PC-9 (cell line): ENCODE measurements at places on chromosomes 12 and 14. TPM values are rescaled to one million over a fixed set of nuclear protein-coding genes. Genes with fewer than 3 reads are reported as not detected.

SLC6A15 gene
- total RNA-seq: not detected in 2 replicates

- peak overlapping the region; percentile 64 for H3K27ac ChIP-seq
- no peaks in the 10 kb centered on the region for H3K27me3 ChIP-seq
- DNase-seq: peak; percentile 43
- peaks cover 12% of the 10 kb centered on the region; the same call in 1 of the 2 replicates for H3K36me3 ChIP-seq
- H3K4me3 ChIP-seq: peak overlapping the region; percentile 84
- H3K4me1 ChIP-seq: peaks cover 30% of the 10 kb centered on the region
These were observed 735 bp upstream of the MAPKAPK5 start for GRCh38 chr12:111841236-111841749.

- no peaks in the 10 kb centered on the region for H3K36me3 ChIP-seq
- H3K4me1 ChIP-seq: peaks cover 35% of the 10 kb centered on the region
These were observed 187.4 kb upstream of the PRMT8 start for GRCh38 chr12:3303410-3304136.

DNA sequence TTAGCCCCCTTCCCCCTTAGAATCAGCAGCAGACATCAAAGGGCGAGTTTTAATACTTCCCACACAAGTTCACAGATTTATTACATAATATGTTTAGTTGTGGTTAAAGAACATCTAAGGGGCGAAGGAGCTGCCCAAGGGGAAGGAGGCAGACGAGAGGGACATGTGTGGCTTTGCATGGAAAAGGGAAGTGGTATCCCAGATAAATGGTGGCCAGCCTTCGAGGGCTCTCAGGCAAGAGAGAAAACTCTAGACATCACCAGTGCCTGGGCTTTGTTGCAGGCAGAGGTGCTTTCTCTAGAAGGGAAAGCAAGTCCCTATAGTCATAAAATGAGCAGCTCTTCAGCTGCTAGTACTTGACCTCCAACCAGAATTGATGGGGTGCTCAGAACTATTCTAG is 121.2 kb downstream of the CACNA1C start:
- H3K27me3 ChIP-seq: peaks cover 97% of the 10 kb centered on the region
- no peak overlapping the region for H3K27ac ChIP-seq
- no peaks in the 10 kb centered on the region for H3K4me1 ChIP-seq

DNA sequence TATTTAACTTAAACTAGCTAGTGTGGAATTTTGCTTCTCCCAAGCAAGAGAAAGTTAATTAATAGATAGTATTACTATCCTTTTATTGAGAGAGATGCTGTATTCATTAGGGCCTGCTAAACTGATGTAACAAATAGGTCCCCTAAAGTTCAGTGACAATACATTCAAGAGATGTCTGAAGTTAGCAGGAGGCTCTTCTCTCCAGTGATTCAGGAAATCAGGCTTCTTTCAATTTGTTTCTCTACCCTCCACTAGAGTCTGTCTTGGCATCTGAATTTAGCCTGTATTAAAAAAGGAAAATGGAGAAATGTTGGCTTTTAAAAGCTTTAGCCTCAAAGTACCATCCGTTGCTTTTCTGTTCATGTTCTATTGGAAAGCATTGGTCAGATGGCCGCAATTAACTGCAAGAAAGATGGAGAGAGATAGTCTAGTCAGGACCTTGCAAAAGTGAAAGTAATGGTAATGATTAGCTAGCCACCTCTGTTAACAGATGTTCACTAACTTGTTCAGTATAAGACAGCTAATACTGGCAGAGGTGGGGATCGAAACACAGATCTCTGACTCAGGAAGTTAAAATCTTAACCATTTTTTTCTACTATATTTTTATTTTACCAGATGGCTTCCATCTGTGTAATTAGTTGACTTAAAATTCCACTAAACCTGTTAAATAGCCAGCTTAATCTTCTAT is 786.8 kb downstream of the TMTC2 start:
- H3K27ac ChIP-seq: no peak overlapping the region
- H3K4me1 ChIP-seq: no peaks in the 10 kb centered on the region
- no peaks in the 10 kb centered on the region for H3K27me3 ChIP-seq
- no peak for DNase-seq
- H3K4me3 ChIP-seq: no peak overlapping the region

CMA1 gene
- total RNA-seq: not detected in 2 replicates

DNA sequence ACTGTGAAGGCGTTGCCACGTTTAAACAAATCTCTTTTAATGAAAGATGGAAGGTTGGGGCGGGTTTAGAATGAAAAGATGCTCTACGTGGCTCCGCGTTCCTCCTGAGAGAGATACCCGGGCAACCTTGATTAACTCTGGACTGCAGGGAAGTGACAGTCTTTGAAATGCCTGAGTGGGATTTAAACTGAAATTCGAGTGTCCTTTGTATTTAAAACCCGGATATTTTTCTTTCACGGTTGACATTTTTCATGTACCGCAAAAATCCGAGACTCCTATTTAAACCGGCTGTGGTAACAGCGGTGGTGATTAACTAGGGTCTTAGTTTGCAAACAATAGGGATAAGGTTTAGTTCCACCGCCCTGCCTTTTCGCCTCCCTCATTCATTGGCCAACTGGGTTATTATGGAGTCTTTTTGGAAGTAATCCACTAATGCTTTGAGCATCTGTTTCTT is 707 bp downstream of the G2E3 start:
- no peaks in the 10 kb centered on the region for H3K27me3 ChIP-seq
- H3K27ac ChIP-seq: peak overlapping the region; percentile 58
- DNase-seq: no peak
- peaks cover 15% of the 10 kb centered on the region for H3K4me1 ChIP-seq
- peak overlapping the region; percentile 99 for H3K4me3 ChIP-seq

DNA sequence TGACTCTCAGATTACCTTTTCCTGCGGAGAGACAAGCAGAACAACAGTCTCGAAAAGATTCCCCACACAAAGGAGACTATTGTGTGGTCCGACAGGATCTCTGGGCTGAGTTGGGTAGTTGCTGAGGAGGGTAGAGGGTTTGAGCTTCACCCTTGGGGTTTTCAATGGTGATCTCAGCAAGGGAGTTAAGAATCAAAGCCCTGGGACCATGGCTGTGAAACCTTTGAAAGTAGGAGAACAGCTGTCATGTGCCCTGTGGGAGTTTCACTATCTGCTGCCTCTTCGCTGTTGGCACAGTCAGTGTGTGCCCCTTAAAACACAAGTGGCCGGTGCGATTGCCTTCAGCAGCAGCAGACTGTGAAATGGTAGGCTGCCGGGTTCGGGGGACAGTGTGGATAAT is 14.2 kb upstream of the PLEK2 start:
- DNase-seq: no peak
- H3K27ac ChIP-seq: no peak overlapping the region
- peaks cover 29% of the 10 kb centered on the region for H3K4me1 ChIP-seq
- H3K27me3 ChIP-seq: no peaks in the 10 kb centered on the region

CABP1 gene
- total RNA-seq: not detected in 2 replicates

SLC25A21 gene
- total RNA-seq: 0.38 and 3.2 TPM in 2 replicates

DNA sequence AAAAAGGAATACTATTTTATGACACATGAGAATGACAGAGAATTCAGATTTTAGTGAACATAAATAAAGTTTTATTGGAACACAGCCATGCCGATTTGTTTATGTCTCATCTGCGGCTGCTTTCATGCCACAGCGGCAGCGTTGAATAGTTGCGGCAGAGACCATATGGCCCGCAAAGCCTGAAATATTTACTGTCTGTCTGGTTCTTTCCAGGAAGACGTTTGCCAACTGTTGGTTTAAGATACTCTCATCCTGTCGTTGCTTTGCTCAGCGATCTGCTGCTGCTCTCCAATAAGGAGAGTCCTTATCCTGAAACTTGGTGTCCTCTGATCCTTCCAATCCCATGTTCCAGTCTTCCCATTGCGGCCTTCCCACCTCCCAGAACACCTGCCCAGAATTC is 89.9 kb downstream of the SLC24A4 start:
- no peak for DNase-seq
- H3K36me3 ChIP-seq: no peaks in the 10 kb centered on the region
- H3K27ac ChIP-seq: no peak overlapping the region
- no peak overlapping the region for H3K4me3 ChIP-seq
- H3K4me1 ChIP-seq: peaks cover 13% of the 10 kb centered on the region; the same call in 1 of the 2 replicates

GRCh38 chr12:72676556-72676955 is 404.4 kb downstream of the TRHDE start:
- H3K27ac ChIP-seq: no peak overlapping the region
- no peaks in the 10 kb centered on the region for H3K36me3 ChIP-seq
- H3K4me3 ChIP-seq: no peak overlapping the region
- no peaks in the 10 kb centered on the region for H3K4me1 ChIP-seq
- DNase-seq: no peak

DNA sequence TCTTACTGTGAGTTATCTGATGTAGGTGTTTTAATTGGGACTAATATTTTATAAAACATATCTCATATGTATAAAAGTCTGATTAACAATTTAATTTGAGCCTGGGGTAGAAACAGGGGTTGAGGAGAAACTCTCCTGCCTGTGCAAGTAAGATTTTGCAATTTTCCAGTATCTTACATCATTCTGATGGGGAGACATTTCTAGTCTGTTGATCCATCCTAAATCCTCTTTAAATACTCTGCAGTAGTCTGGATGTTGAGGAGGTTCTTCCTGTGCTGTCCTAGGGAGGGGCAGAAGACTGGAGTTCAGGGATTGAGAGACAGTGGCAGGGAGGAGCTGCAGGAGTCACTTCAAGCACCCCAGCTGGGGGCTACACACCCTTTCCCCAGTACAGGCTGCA is 287.8 kb downstream of the ADGRD1 start:
- no peaks in the 10 kb centered on the region for H3K4me1 ChIP-seq
- no peak overlapping the region for H3K4me3 ChIP-seq
- no peak for DNase-seq
- H3K27me3 ChIP-seq: peaks cover 33% of the 10 kb centered on the region
- no peak overlapping the region for H3K27ac ChIP-seq

- no peak for DNase-seq
- H3K27me3 ChIP-seq: no peaks in the 10 kb centered on the region
- no peaks in the 10 kb centered on the region for H3K4me1 ChIP-seq
- H3K27ac ChIP-seq: no peak overlapping the region
These were observed 214.3 kb upstream of the PDE3A start for GRCh38 chr12:20154052-20154451.

DNA sequence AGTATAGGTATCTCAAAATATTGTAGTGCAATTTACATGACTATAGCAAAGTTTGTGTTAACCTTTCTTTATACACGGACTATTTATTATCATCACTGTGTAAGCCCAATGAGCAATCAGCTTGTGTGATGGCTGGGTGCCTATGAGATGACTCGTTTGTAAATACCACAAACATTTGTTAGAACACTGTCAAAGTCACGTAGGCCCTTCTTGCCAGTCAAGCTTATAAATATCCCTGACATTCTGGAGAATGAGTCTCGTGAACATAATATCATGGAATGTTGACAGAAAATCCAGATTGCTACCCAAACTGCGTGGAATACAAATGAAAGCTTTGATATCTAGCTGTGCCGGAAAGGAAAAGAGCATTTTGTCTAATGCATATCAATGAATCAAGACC is 648.3 kb upstream of the MDGA2 start:
- H3K4me3 ChIP-seq: no peak overlapping the region
- H3K27ac ChIP-seq: no peak overlapping the region
- DNase-seq: no peak
- no peaks in the 10 kb centered on the region for H3K36me3 ChIP-seq
- H3K27me3 ChIP-seq: no peaks in the 10 kb centered on the region
- H3K4me1 ChIP-seq: no peaks in the 10 kb centered on the region

DNA sequence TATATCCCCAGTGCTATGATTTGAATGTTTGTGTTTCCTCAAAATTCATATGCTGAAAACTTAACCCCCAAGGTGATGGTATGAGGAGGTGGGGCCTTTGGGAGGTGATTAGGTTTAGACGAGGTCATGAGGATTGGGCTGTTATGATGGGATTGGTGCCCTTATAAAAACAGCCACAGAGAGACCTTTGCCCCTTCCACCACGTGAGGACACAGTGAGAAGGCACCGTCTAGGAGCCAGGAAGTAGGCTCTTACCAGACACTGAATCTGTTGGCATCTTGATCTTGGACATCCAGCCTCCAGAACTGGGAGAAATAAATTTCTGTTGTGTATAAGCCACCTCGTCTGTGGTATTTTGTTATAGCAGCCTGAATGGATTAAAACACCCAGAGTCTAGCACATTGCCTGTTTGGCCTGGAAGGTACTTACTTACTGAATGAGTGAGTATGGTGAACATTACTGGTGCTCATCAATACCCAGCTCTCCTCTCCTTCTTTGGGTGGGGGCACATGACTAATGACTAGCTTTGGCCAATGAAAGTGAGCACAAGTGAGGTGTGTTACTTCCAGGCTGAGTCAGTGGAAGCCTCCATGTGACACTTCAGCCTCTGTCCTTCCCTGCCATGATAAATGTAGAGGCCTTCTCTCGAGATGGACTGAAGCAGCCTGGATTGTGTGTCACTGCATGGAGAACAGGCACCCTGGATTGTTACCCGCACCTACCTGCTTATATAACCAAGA is 72.4 kb upstream of the CHST11 start:
- no peak overlapping the region for H3K4me3 ChIP-seq
- no peak overlapping the region for H3K27ac ChIP-seq

- no peak overlapping the region for H3K27ac ChIP-seq
- DNase-seq: peak; percentile 10
- no peak overlapping the region for H3K4me3 ChIP-seq
- no peaks in the 10 kb centered on the region for H3K4me1 ChIP-seq
These were observed 3.9 kb downstream of the GZMH start for GRCh38 chr14:24605435-24606190.

FOXN4 gene
- not detected in 2 replicates for total RNA-seq

GRCh38 chr14:40697231-40697630 is 909.4 kb upstream of the LRFN5 start:
- no peak overlapping the region for H3K4me3 ChIP-seq
- no peaks in the 10 kb centered on the region for H3K36me3 ChIP-seq
- no peaks in the 10 kb centered on the region for H3K4me1 ChIP-seq
- H3K27ac ChIP-seq: no peak overlapping the region
- H3K27me3 ChIP-seq: no peaks in the 10 kb centered on the region

DNA sequence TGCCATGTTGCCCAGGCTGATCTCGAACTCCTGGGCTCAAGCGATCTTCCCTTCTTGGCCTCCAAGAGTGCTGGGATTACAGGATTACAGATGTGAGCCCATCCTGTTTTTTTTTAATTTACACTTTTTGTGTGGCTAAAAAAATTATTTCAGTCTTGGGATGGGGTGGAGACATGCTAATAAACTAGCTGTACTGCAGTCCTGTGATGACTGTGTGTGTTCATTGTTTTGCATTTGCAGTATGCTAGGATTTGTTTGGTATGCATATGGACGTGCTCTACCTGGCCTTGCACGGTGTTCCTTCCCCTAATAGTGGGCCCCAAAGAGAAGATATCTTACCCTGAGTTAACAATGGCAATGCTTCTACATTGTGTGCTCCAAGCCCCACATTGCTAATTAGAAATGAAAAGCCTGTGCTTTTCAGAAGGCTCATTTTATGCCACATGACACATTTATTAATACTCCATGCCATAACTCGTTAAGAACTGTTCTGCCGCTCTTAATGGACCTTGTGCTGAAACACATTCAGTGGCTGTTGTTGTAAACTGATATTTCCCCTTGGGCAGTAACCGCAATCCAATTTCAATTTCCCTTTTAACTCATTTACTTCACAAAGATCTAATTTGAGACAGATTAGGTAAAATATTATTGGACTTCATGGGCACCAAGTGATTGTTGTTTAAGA is 86.4 kb downstream of the SCN8A start:
- H3K4me3 ChIP-seq: no peak overlapping the region
- no peaks in the 10 kb centered on the region for H3K36me3 ChIP-seq
- H3K27ac ChIP-seq: no peak overlapping the region
- no peaks in the 10 kb centered on the region for H3K4me1 ChIP-seq
- DNase-seq: no peak

- H3K27me3 ChIP-seq: no peaks in the 10 kb centered on the region
- no peak overlapping the region for H3K4me3 ChIP-seq
- DNase-seq: no peak
- no peaks in the 10 kb centered on the region for H3K4me1 ChIP-seq
- no peaks in the 10 kb centered on the region for H3K36me3 ChIP-seq
These were observed 236.7 kb upstream of the EGLN3 start for GRCh38 chr14:34187519-34188044.
